Ascending aorta (tissue), 2 donors: ENCODE measurements at places on chromosomes 6 and 20. TPM values are rescaled to one million over a fixed set of nuclear protein-coding genes. Genes with fewer than 3 reads are reported as not detected.

GRCh38 chr6:44285552-44286284 is 15.5 kb downstream of the TMEM151B start:
- H3K27me3 ChIP-seq, result no peaks in the 10 kb centered on the region
- H3K27ac ChIP-seq, result no peak overlapping the region
- no peaks in the 10 kb centered on the region for H3K4me1 ChIP-seq
- no peaks in the 10 kb centered on the region for H3K36me3 ChIP-seq

- DNase-seq, result no peak
- H3K4me1 ChIP-seq, result no peaks in the 10 kb centered on the region
- no peak overlapping the region for H3K4me3 ChIP-seq
- H3K36me3 ChIP-seq, result no peaks in the 10 kb centered on the region
- H3K27me3 ChIP-seq, result no peaks in the 10 kb centered on the region
- H3K27ac ChIP-seq, result no peak overlapping the region
Measured at GRCh38 chr6:454148-454991, 62.8 kb downstream of the IRF4 start.

GRCh38 chr6:109034526-109034925 is 60.1 kb downstream of the SESN1 start:
- H3K4me1 ChIP-seq, result no peaks in the 10 kb centered on the region
- DNase-seq, result no peak

GRCh38 chr6:157486572-157486971 is 105.6 kb downstream of the ZDHHC14 start:
- no peaks in the 10 kb centered on the region for H3K36me3 ChIP-seq
- H3K27ac ChIP-seq, result no peak overlapping the region
- no peaks in the 10 kb centered on the region for H3K4me1 ChIP-seq
- no peak overlapping the region for H3K4me3 ChIP-seq
- DNase-seq, result no peak

Gene CYB5R4
- total RNA-seq, result 0.53 TPM

DNA sequence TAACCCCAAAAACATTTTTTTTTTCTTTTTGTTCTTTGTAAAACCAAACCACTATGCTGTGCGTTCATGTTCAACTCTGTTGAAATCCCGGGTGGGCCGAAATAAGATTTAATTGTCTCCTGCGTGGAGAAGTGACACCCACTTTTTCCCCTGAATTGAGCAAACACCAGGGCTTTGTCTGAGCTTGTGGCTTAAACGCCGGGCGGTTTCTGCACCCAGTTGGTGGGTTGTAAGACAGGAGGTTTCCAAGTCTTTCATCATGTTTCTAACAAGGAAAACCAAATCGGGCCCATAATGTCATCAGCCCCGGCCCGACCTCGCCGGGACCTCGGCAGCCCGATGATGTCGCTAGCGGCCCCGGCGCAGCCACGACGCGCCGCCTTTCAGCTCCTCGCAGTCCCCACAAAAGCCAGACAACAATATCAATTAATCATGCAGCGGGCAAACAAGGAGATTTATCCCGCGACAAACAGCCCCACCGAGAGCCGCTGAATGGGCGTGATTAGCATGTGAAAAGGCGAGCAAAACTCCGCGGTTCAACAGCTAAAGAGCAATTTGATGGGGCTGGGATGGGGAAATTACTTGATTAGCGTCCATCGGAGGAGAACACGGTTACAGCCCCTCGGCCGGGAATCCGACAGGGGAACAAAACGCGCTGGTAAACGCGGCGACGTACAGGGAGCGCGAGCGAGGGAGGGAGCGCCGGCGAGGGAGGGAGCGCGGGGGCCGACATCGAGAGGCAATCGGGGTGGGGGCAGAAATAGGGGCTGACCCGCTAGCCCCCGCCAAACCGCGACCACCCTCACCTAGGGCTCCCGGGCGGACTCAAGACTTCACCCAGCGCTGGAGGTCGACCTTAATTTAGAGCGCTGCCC is 5.3 kb downstream of the LINC00237 start:
- H3K27ac ChIP-seq, result no peak overlapping the region
- DNase-seq, result no peak
- peaks cover 14% of the 10 kb centered on the region for H3K4me1 ChIP-seq
- peak overlapping the region; percentile 26 for H3K4me3 ChIP-seq

GRCh38 chr6:33632558-33633039 is 11.5 kb downstream of the ITPR3 start:
- H3K36me3 ChIP-seq, result no peaks in the 10 kb centered on the region
- H3K4me3 ChIP-seq, result no peak overlapping the region
- no peak overlapping the region for H3K27ac ChIP-seq
- peaks cover 13% of the 10 kb centered on the region for H3K4me1 ChIP-seq
- H3K27me3 ChIP-seq, result no peaks in the 10 kb centered on the region
- DNase-seq, result no peak

GRCh38 chr20:60152792-60153191 is 194.6 kb downstream of the CDH26 start:
- no peak for DNase-seq
- no peak overlapping the region for H3K27ac ChIP-seq
- H3K4me3 ChIP-seq, result no peak overlapping the region
- no peaks in the 10 kb centered on the region for H3K27me3 ChIP-seq
- H3K4me1 ChIP-seq, result no peaks in the 10 kb centered on the region

GRCh38 chr6:163841326-163841725 is 426.8 kb downstream of the QKI start:
- H3K36me3 ChIP-seq, result no peaks in the 10 kb centered on the region
- H3K27me3 ChIP-seq, result no peaks in the 10 kb centered on the region
- H3K4me3 ChIP-seq, result no peak overlapping the region
- no peak for DNase-seq
- H3K27ac ChIP-seq, result no peak overlapping the region

- no peak overlapping the region for H3K4me3 ChIP-seq
- no peak overlapping the region for H3K27ac ChIP-seq
- H3K4me1 ChIP-seq, result peaks cover 5% of the 10 kb centered on the region
- H3K36me3 ChIP-seq, result no peaks in the 10 kb centered on the region
- no peaks in the 10 kb centered on the region for H3K27me3 ChIP-seq
Measured at GRCh38 chr6:131067521-131067920, 4.5 kb upstream of the EPB41L2 start.

DNA sequence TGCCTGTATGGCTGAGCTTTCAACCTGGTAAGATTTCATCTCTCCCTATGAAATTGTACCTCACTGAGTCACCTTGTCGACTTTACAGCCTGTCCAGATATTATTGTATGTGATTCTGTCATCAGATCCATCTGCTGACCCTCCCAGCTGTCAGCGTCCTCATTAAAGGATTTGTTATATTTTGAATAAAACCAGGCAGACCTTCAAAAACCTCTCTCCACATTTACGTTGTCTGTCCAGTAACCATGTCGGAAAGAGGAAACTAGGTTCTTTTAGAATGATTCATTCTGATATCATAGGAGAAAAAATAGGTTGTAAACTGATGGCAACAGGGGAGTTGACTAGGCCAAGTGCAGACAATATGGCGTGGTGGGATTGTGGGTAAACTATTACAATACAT is 38.5 kb downstream of the TSPYL4 start:
- H3K4me1 ChIP-seq, result no peaks in the 10 kb centered on the region
- H3K36me3 ChIP-seq, result no peaks in the 10 kb centered on the region
- no peak overlapping the region for H3K27ac ChIP-seq
- H3K27me3 ChIP-seq, result no peaks in the 10 kb centered on the region
- no peak overlapping the region for H3K4me3 ChIP-seq

DNA sequence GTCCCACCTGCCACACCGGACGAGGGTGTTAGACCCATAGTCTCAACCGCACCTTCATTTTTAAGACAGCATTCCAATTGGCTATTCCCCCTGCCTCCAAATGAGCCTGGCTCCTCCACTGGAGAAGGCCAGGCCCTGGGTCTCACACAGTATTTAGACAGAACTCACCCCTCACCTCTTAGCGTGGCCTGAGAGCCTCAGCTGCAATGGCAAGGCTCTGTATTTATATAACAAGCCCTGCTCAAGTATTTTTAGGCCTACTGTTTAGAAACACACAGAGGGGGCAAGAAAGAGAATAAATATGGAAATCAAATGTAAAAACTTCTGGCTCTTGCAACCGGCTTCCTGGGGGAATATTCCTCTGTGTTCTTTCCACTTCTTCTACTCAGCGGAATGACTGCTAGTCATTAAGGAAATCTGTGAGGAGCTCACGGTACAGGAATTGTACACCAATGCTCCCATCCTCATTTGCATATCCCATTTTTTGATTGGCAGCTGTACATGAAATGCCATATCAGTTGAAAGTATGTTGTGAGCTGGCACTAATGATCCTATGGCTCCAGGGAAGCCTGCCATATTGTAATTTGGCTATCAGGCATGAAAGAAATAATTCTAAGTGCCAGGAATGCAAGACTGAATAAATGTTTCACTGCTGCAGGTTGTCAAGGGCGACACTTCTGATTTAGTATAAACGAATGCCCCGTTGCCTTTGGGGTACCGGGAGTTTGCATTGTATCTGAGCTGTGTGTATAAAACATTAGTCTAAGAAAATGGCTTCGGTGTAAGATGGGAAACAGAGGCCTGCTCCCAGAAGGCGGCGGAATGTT is 207.5 kb downstream of the ZNF217 start:
- DNase-seq, result no peak
- H3K27ac ChIP-seq, result no peak overlapping the region
- H3K4me3 ChIP-seq, result no peak overlapping the region
- H3K4me1 ChIP-seq, result no peaks in the 10 kb centered on the region
- no peaks in the 10 kb centered on the region for H3K36me3 ChIP-seq

DNA sequence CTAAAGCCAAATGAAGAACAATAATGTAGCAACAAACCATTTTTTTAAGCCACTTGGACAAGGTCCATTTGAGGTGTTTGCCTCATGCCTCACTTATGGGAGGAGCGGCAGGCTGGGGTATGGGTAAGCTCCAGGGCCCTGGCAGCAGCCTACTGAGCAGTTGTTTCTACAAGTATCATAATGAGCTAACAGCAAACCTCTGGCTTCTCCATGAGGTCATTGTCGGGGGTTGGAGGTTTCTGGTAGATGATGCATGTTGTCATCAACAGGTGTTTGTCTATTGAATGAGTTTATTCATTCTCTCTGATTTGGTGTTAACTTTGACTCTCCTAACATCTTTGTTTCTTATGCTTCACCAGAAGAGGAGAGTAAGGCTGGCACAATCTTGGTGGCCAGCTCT is 150.7 kb downstream of the TBC1D7 start:
- no peaks in the 10 kb centered on the region for H3K4me1 ChIP-seq
- no peaks in the 10 kb centered on the region for H3K36me3 ChIP-seq
- H3K27ac ChIP-seq, result no peak overlapping the region
- no peak for DNase-seq
- H3K4me3 ChIP-seq, result no peak overlapping the region

- no peak for DNase-seq
- H3K36me3 ChIP-seq, result no peaks in the 10 kb centered on the region
- H3K4me1 ChIP-seq, result no peaks in the 10 kb centered on the region
Measured at GRCh38 chr6:97074785-97075184, 150.3 kb downstream of the KLHL32 start.

Gene PHACTR1
- 8.4 TPM for total RNA-seq

DNA sequence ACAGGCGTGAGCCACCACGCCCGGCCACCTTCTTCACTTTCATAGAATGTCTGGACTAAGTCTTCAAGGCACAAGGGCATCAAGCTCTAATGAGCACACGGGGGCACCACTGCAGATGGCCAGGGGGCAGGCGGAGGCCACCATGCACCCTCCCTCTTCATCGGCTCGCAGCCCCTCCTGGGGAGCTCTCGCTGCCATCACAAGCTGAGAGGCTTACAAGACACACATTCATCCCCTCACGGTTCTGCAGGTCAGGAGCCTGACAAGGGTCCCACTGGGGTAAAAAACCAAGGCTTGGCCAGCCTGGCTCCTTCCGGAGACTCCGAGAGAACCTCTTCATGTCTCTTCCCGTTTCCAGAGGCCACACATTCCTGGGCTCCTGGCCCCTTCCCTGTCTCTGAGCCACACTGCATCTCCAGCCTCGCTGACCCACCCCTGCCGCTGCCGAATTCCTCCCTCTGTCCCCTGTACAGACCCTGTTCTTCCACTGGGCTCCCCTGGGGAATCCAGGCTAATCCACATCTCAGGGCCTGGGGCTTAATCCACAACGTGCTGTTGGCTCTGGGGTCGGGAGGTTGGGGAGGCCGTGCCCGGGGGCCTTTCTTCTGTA is 19.8 kb downstream of the DLL1 start:
- no peaks in the 10 kb centered on the region for H3K4me1 ChIP-seq
- no peak for DNase-seq

DNA sequence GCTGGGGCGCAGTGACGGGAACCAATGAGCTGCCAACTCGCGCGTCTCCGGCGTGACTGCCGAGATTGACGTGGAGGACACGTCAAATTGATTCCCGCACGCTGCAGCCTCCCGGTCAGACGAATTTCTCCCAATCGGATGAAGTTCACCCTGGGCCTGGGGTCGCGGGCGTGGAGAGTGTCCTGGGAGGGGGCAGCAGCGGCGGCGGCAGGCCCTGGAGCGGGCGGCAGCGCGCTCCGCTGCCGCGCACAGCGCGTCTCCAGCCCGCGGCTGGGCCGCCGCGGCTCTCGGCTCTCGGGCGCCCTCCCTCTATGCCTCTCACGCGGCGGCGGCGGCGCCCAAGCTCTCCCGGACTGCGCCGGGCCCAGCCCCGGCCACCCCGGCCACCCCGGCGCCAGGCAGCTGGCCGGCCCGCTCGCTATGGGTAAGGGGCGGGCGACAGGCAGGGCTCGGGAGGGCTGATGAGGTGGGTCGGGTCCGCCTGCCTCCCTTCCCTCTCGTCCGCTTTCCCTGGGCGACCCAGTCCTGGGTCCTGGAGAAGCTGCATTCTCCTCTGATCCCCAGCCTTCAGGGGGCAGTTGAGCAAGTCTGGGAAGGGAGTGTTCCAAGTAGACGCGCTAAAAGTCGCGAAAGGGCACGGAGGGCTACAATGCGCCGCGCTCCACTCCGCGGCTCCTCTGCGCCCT is at the start of gene PAX1:
PAX1 (plus strand) TSS at position 90 of the 686 bp plus-strand sequence; CDS start at position 139, 49 bp downstream.
- H3K27me3 ChIP-seq, result no peaks in the 10 kb centered on the region
- H3K36me3 ChIP-seq, result no peaks in the 10 kb centered on the region
- DNase-seq, result no peak
- no peak within 1 kb of the TSS for H3K27ac ChIP-seq

Gene SYCP2
- 60.9 TPM for total RNA-seq

GRCh38 chr20:57611586-57612311 is 8.5 kb downstream of the ZBP1 start:
- H3K27me3 ChIP-seq, result no peaks in the 10 kb centered on the region
- H3K4me1 ChIP-seq, result no peaks in the 10 kb centered on the region
- no peaks in the 10 kb centered on the region for H3K36me3 ChIP-seq
- H3K27ac ChIP-seq, result no peak overlapping the region

- H3K4me1 ChIP-seq, result peaks cover 5% of the 10 kb centered on the region
- peak; percentile 78 for DNase-seq
- no peak overlapping the region for H3K4me3 ChIP-seq
- no peaks in the 10 kb centered on the region for H3K36me3 ChIP-seq
- no peak overlapping the region for H3K27ac ChIP-seq
Measured at GRCh38 chr6:89368107-89368506, 15.6 kb upstream of the UBE2J1 start.

GRCh38 chr6:156306531-156306930 is 470.6 kb upstream of the ARID1B start:
- H3K27me3 ChIP-seq, result no peaks in the 10 kb centered on the region
- H3K27ac ChIP-seq, result no peak overlapping the region
- H3K36me3 ChIP-seq, result no peaks in the 10 kb centered on the region

- H3K27me3 ChIP-seq, result no peaks in the 10 kb centered on the region
- no peaks in the 10 kb centered on the region for H3K4me1 ChIP-seq
- no peak for DNase-seq
- peaks cover 6% of the 10 kb centered on the region for H3K36me3 ChIP-seq
Measured at GRCh38 chr20:35387334-35387733, 24.4 kb downstream of the UQCC1 start.
